Small intestine (tissue), 16 donors: ENCODE measurements at places on chromosomes 11 and 22. TPM values are rescaled to one million over a fixed set of nuclear protein-coding genes. Genes with fewer than 3 reads are reported as not detected.

- DNase-seq = peak; percentile 60
These were observed 25.1 kb upstream of the RELT start for GRCh38 chr11:73350908-73351636.

- no peak for DNase-seq
These were observed 127.5 kb downstream of the SIK3 start for GRCh38 chr11:116970485-116971292.

DNA sequence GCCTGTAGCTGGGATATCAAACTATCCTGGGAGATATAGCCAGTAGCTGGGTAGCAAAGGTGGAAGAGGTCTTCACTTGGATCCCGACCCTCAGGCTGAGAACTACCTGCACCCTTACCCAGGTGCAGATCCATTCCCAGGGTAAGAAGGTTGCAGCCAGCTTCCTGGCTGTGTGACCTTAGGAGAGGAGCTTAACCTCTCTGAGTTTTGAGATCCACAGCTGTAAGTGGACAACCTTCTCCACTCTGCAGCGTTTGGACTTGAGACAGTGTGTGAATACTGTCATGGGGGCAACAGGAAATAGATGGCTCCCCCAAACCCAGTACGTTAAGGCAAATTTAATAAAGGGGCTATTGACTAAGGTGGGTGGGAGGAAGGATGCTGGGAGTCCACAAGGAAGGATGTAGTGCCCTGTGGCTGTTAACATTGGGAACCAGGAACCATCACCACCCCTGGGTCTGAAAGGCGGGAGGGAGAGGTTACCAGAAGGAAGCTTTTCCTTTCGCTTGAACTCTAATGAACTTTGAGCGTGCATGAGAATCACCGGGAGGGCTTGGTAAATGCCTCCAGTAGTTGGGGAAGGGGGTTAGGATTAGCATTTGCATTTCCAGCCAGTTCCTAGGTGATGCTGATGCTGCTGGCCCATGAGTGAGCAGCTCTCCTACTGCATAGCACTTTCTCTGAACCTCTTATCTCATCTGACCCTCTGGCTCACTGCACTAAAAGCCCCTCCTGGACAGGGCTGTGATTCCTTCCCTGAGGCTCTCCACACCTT lies 24.4 kb downstream of the SGSM1 start:
- no peak for DNase-seq

- no peak for DNase-seq
These were observed 13.2 kb upstream of the RGL4 start for GRCh38 chr22:23677701-23677995.

DNA sequence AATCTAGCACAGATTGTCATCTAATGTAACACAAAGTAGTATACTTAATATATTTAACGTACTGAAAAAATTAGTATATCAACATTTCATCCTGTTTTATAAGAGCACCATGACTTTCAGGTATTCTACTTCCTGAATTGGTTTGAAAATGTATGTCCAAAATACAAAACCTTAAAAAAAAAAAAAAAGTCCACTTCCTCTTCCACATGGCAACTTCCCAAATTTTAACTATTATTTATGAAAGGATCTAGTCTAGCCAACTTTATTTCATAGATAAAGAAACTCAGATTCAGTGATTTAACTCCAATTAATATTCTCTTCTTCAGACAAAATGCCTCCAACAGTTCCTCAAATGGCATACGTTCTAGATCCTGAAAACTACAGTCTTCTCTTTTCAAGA lies 44.0 kb downstream of the PIK3C2A start:
- DNase-seq = no peak

GRCh38 chr22:44330188-44330743 lies 17.5 kb upstream of the SHISAL1 start:
- no peak for DNase-seq

CST6 gene
- polyA plus RNA-seq = not detected

LIF gene
- 7.7 TPM for polyA plus RNA-seq
